ENCODE measurements at places on chromosomes 2 and 18. TPM values are rescaled to one million over a fixed set of nuclear protein-coding genes. Genes with fewer than 3 reads are reported as not detected.

RGPD3 gene
- 0.20 TPM for total RNA-seq

CDH7 gene
- total RNA-seq: 0.02 TPM

GALM gene
- 22.2 TPM for total RNA-seq

EMILIN1 gene
- 0.48 TPM for total RNA-seq

ST6GAL2 gene
- 14.9 TPM for total RNA-seq

SOX11 gene
- not detected for total RNA-seq

GRB14 gene
- 6.5 TPM for total RNA-seq

GRHL1 gene
- 1.2 TPM for total RNA-seq

NGEF gene
- 21.6 TPM for total RNA-seq

SP110 gene
- 7.5 TPM for total RNA-seq

CXCR1 gene
- total RNA-seq: not detected

GALNT14 gene
- total RNA-seq: 48.4 TPM

PROM2 gene
- 0.06 TPM for total RNA-seq

TGFA gene
- 7.6 TPM for total RNA-seq

MAP3K2 gene
- 12.4 TPM for total RNA-seq

SCN1A gene
- not detected for total RNA-seq

BCL2 gene
- total RNA-seq: 0.57 TPM

LYPD1 gene
- 21.5 TPM for total RNA-seq

PAX8 gene
- total RNA-seq: 0.80 TPM

CDH2 gene
- 32.4 TPM for total RNA-seq

CD8B gene
- total RNA-seq: not detected

ASIC4 gene
- not detected for total RNA-seq

ZSCAN30 gene
- 1.1 TPM for total RNA-seq

DNAH6 gene
- 0.14 TPM for total RNA-seq

MPPE1 gene
- 18.5 TPM for total RNA-seq

TBC1D8 gene
- 78.0 TPM for total RNA-seq

EPB41L5 gene
- total RNA-seq: 5.3 TPM

PIGN gene
- total RNA-seq: 9.4 TPM

ARPC2 gene
- 304 TPM for total RNA-seq

DPP10 gene
- total RNA-seq: not detected

DSEL gene
- 0.27 TPM for total RNA-seq

CIB4 gene
- total RNA-seq: 0.34 TPM

PRKCE gene
- total RNA-seq: 9.4 TPM

Data from A549 treated with CORT108297 at 1 μM for 4 hours (cell line).